ENCODE measurements at places on chromosomes 7 and 10. TPM values are rescaled to one million over a fixed set of nuclear protein-coding genes. Genes with fewer than 3 reads are reported as not detected.

Gene PLEKHS1
- total RNA-seq = not detected

Gene TSPAN15
- 4.2 TPM for total RNA-seq

Gene ZNF117
- 4.7 TPM for total RNA-seq

Gene OPALIN
- total RNA-seq = not detected

Gene LDB3
- total RNA-seq = 0.12 TPM

Measured in aortic smooth muscle cell (primary cell).